DMS153 (cell line): ENCODE measurements at places on chromosomes 4 and X.

DNA sequence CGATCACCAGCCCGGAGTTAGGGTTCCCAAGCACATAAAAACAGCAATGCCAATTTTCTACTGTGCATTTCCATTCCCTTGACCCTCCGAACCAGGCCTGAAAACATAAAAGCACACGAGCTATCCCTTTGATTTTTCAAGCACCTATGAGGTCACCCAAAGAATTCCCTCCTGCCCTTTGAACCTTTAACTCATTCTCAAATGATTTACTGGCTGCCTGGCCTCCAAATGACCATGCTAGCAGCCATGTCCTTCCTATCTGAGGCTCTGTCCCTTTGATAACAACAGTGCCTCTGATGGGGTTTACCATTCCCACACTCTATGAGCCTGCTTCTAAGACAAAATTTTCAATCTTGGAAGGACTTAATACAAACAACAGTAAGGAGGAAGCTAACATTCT, 15.2 kb downstream of the SHROOM4 start:
- DNase-seq = no peak

- DNase-seq = peak; percentile 58
Measured at GRCh38 chrX:152600853-152601633, 36.7 kb upstream of the GABRQ start.

GRCh38 chrX:55264816-55265215, at the start of gene PAGE3:
PAGE3 (minus strand) TSS chrX:55264916; CDS start chrX:55263903, 1,013 bp downstream.
- no peak for DNase-seq

DNA sequence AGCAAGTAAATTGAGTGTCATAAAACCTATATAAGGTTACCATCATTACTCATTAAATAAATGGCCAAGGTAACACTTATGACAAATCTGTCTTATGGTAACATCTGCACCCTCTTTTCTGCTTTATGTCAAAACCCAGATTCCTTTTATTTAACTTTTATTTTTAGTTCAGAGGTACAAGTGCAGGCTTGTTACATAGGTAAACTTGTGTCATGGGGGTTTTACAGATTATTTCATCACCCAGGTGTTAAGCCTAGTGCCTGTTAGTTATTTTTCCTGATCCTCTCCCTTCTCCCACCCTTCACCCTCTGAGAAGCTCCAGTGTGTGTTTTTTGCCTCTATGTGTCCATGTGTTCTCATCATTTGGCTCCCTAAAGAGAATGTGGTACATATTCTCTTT, 930.7 kb downstream of the CCSER1 start:
- DNase-seq = no peak

GRCh38 chr4:67713529-67714247, 12.7 kb upstream of the UBA6 start:
- DNase-seq = no peak

- DNase-seq = no peak
Measured at GRCh38 chrX:134570899-134571298, 87.4 kb downstream of the PLAC1 start.

- DNase-seq = no peak
Measured at GRCh38 chrX:37658343-37659030, 27.1 kb upstream of the XK start.

GRCh38 chr4:105430811-105431210, 43.1 kb downstream of the PPA2 start:
- DNase-seq = no peak
